Stimulated activated CD8-positive, alpha-beta memory T cell treated with anti-CD3 and anti-CD28 coated beads, Interleukin-4, amount 100 ng/mL, for 1 hour (primary cell): ENCODE measurements at places on chromosomes 5 and 9.

- DNase-seq: no peak
These were observed 235.1 kb upstream of the TUT7 start for GRCh38 chr9:86589273-86589672.

GRCh38 chr5:107389130-107389774, 281.5 kb downstream of the EFNA5 start:
- no peak for DNase-seq

DNA sequence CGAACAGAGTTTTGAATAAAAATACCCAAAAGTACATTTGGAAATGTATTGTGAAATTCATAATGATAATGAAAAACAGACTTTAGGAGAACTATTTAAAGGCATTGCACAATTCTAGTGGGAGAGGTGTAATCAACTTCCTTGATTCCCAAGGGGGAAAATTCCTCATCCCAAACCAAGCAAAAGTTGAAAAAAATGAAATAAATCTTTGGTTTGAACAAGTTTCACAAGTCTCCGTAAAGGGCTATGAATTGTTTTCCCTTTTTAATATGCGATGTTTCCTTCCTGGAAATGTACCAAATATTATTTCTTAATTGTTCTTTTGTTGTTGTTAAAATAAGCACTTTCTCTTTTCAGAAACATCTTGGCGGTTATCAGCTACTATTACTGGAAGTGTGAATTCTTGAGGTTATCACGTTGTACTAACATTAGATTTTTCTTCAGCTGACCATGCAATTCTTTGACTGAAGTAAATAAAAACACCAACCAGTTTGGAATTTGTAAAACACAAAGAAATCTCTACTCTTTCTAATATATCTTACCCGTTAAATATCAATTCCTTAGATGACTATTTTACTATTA, 59.3 kb downstream of the SVEP1 start:
- no peak for DNase-seq

DNA sequence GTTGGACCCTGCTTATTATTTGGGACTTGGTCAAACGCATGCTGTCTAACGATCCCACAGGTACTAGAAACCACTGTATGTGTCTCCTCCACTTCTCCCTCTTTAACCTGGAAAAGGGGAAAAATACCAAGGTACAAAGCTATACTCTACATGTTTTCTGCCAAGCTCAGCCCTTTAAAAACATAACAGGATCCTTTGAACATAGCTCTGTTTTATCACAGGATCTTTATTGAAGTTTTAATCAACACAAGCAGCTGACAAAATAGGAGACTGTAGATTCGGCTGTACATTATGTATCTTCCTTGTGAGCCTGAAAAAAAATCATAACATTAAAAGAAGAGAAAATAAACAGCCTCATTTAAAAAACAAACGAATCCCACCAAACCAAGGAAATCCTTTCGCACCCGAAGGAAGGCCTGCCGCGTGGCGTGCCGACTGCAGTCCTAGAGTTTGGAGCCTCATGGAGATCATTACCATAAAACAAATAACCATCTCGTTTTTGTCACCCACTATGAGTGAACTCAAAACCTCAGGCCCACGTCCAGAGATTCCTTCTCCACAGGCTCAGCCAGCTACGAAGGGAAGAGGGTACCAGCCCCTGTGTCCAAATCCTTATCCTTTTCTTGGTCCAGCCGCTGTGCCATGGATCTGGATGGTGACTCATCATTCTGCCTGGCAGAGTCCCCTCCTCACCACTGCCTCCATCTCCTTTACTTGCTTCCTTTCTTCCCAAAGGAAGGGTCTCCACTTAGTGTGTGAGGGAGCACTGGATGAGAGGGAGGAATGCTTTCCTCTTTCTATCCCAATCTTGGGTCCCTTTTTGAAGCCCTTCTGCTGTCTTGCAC, 651.1 kb downstream of the CCDC171 start:
- DNase-seq: no peak

DNA sequence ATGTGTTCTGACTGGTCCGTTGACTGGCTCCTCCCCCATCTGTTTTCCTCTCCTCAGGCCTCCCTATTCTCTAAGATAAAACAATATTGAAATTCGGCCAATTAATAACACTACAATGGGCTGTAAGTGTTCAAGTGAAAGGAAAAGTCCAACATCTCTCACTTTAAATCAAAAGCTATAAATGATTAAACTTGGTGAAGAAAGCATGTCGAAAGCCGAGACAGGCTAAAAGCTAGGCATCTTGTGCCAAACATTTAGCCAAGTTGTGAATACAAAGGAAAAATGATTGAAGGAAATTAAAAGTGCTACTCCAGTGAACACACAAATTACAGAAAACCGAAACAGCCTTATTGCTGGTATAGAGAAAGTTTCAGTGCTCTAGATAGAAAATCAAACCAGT, 310.6 kb downstream of the SPOCK1 start:
- DNase-seq: no peak

DNA sequence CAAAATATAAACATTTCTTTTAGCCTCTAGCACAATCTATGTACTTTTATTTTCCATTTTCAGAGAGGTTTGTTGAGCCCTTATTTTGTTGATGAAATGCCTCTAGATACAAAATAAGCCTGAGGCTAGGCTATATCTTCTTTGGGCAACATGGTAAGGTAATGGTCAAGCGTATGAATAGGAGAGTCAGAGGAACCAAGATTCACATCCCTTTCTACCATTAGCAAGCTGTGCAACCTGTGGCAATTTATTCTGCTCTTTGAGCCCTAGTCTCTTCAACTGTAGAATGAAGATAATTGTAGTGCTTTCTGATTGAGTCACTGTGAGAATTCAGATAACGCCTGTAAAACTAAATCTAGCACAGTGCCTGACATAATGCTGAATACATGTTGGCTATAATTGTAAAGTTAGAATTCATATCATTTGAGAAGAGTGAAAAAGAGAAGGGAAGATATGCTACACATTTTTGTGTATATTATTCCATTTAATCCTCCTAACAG, 412.5 kb downstream of the CCDC171 start:
- DNase-seq: no peak

DNA sequence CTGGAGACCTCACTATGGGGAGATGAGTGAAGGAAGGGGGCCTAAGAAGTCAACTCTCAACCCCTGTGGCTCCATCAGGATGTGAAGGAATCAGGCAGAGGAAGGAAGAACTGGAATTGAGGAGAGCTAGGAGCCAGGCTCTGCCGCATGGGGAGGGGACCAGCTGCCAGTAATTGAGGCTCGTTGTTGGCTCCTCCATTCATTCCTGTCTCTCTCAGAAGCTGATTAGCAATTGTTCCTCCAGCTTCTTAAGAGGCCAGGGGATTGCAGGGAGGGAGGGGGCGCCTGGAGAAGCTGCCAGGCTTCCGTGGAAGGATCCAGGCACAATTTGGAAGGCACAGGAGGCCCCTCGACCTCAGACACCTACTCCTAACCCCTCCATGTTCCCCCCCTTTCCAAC, 20.5 kb upstream of the TTLL11 start:
- no peak for DNase-seq

GRCh38 chr5:76083555-76084495, 642 bp downstream of the SV2C start:
- DNase-seq: no peak
